Keratinocyte (primary cell): ENCODE measurements at places on chromosomes 2 and 18. TPM values are rescaled to one million over a fixed set of nuclear protein-coding genes. Genes with fewer than 3 reads are reported as not detected.

TTC27 gene
- polyA plus RNA-seq = 15.9 to 28.7 TPM (median 16.9 TPM) in 3 replicates

SLC8A1 gene
- 0.61 to 3.2 TPM (median 2.7 TPM) in 3 replicates for polyA plus RNA-seq

DNA sequence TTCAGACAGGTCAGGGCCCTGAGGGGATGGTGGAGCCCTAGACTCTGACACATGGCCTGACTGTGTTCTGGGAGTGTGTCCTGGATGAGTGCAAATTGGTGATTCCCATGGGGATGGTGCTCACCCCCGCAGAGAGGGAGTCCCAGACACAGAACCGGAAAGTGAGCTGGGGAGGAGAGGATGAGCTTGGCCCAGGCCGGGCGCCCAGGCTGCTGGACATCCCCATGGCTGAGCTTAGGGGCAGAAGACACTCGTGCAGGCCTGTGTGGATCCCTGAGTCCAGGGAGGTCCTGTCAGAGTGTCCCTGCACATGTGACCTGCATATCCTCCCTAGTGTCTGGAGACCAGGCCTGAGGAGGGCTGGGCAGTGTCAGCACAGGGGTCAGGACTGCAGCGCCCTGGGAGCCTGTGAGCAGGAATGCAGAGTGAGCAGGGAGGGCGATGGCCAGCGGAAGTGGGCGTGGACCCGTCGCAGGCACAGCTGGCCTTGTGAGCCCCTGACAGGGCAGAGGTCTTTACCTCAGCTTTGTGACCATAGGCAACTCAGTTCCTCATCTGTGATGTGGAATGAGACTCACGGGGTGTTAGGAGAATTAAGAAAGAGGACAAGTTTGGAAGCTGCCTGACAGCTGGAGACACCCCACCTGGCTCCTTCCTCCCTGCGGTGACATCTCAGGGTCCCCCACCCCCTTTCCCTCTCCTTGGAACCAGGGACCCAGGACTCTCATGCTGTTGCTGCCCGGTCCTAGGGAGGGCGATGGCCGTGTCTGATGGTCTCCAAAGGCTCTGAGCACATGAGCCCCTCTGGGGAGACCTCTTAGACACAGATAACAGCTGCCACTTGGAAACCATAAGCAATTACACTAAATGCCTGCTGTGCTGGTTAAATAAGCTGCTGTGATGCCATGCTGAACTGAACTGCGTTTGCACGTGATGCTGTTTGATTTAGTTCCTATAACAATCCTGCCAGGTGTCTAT is 62.6 kb upstream of the HS6ST1 start:
- no peak for DNase-seq
- no peaks in the 10 kb centered on the region for H3K27me3 ChIP-seq
- no peak overlapping the region for H3K27ac ChIP-seq
- peaks cover 16% of the 10 kb centered on the region for H3K4me1 ChIP-seq

- H3K4me3 ChIP-seq = no peak overlapping the region
- no peaks in the 10 kb centered on the region for H3K27me3 ChIP-seq
- no peak for DNase-seq
- no peak overlapping the region for H3K27ac ChIP-seq
Measured at GRCh38 chr2:119264781-119265692, 41.4 kb downstream of the STEAP3 start.

- no peak overlapping the region for H3K27ac ChIP-seq
- no peaks in the 10 kb centered on the region for H3K36me3 ChIP-seq
- no peaks in the 10 kb centered on the region for H3K4me1 ChIP-seq
- H3K4me3 ChIP-seq = no peak overlapping the region
Measured at GRCh38 chr2:726169-726568, 49.0 kb upstream of the TMEM18 start.
